ENCODE measurements at places on chromosomes 12 and 14.

DNA sequence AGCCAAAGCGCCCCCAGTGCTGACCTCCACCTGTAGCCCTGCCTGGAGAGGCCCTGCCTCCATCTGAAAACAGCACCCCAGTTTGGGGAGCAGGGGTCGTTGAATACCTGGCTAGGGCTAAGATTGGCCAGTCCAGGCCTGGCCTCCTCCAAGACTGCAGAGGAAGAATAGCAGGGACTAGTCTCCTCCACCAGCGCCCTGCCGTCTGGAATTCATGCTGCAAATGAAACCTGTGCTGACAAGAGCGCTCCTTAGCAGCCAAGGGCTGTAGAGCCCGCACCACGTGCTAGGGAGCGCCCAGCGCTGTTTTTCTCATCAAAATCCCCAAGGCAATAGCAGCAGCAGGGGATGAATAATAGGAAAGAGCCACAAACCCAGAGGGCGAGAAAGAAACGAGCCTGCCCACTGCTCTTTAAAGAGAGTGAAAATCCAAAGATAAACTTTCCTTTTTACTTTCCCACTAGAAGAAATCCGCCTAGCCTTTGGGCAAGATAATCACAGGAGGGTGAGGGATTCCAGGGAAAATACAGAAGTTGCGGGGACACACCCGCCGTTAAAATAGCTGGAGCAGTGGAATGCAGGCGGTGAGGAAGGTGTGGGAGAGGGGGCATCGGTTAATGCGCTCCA lies 3.3 kb downstream of the COL2A1 start:
- DNase-seq, result peak; percentile 54

DNA sequence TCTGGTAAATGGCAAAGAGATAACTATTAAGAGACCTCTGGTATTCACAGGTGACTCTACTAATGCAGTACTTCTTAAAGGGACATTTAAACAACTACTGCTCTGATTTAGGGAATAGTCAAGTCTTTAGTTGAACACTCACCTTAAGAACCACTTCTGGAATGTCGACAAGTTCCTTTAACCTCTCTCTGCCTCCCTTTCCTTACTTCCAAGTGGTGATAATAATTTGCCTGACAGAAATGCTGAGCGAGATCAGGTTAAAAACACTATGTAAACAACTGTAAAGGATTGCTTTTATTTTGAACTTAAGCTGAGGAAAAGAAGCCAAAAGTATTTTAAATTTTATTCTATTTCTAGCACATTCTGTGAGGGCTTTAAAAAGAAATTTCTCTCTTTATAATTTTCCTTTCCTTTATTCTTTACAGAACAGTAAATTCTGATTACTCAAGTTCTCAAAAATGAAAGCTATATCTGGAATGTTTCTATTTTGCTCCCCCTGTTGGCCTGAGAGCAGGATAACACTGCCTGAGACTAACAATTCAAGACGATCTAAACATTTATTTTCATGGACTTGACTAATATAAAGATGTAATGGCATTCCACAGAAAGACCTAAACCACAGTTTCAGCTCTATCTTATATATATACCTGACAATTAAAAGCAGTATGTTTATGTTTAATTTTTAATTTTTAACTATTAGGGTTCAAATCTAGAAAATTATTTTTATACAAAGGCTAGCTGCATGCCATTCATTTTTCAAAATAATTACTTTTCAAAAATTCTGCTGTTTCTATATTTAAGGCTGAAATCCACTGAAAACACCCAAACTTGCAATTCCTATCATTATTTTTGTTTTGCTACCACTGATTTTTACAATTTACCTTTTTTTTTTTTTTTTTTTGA lies 29.2 kb downstream of the ZCCHC8 start:
- DNase-seq, result peak; percentile 79

DNA sequence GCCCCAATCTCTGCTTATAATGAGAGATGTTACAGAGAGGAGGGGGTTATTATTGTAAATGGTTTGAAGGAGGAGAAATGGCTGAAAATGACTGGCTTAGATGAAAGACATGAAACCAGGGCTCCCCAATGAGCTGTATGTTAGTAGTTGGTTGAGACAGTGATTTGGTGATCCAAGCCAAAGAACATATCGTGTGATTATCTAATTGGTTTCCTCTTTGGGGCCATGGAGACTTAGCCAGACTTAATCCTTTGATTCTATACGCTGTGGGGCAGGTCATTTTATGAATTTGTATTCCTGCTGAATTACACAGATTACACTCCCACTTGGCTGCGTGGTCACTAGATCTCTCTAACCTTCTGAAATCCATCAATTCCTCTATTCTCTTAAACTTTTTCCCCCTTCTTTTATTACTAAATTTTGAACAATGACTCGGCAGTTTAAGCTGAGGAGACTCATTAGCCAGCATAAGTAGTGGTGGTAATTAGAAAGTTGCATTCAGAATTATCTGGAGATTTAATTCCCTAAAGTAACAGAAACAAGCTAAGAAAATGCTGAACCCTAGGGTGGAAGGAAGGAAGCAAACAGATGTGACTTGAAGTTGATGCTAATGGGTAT lies 5.3 kb downstream of the TTC8 start:
- no peak for DNase-seq

DNA sequence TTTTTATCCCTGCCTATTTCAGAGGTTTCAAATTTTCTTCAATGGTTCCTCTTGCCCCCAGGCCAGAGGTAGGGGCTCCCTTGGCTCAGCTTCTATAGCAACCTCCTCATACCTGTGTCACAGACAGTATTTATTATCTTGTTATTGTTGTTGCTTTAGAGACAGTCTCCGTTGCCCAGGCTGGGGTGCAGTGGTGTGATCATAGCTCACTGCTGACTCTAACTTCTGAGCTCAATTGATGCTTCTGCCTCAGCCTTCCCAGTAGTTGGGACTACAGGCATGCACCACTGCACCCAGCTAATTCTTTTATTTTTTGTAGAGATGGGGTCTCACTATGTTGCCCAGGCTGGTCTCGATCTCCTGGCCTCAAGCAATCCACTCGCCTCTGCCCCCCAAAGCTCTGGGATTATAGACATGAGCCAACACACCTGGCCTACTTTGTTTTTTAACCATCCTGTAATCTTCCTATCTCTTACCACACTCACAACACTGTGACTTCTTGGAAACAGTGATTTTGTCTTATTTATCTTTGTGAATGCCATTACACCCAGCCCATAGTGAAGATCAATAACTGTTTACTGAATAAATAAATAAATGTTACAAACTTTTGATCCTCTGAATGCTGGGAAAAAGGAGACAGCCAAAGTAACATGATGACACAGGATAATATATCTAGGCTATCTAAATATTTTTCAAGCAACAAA lies 95.9 kb downstream of the PHLDA1 start:
- DNase-seq, result no peak

DNA sequence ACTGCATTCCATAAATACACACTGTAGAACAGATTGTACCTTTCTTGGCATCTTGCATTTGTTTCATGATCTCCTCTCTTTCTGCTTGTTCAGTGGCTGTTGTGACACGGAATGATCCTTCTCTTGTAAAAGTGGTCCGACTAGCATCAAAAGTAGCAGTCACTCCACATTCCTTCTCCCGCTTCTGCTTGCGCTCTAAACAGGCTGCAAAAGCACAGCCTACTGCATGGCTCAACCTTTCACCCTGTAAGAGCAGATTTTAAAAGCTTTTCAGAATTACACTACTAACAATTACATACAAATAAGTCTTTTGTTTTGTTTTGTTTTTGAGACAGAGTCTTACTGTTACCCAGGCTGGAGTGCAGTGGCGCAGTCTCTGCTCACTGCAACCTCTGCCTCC lies 49.8 kb downstream of the PAPLN start:
- no peak for DNase-seq

DNA sequence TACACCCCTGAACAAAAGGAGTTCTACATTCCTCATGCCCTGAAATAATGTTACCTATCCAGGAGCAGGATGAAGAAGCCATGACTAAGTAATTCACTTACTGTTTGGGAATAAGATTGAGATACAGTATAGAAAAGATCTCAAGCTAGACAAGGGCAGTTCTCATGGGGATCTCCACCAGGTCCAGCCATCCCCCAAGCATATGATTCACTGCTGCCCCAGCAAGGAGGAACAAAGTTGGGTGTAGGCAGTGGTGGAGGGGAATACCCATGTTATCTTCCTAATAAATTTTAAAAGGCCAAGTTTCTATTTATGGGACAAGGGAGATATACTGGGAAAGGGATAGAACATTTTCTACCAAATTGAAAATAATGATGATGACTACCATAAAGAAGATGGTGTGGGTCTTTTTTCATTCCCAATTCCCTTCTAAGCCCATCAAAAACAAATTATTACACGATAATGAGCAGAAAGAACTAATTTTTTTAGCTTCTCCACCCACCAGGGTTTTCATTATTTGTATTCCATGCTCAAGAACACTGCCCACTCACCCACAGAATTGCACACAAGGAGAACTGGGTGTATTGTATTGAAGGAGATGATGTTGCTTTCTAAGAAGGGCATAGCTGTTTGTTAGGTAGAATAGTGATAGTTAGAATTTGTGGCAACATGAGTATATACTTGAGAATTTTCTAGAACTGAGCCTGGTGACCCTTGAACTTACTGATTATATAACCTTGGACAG lies 204.6 kb downstream of the BTG1 start:
- no peak for DNase-seq

DNA sequence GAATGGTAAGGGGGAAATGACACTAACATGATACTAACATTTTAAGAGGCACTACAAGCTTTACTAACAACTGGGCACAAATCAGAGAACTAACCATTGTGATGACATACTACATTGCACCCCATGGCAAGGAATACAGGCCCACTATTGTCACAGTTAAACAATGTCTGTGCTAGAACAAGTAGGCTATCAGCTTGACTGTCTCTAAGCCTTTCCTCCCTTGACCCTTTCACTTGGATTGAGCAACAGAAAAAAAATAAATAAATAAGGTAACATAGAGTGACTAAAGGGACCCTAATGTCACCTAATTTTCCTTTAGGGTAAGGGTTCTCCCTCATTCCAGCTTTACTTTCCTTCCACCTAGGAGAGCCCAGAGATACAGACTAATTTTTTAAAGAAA lies 4.4 kb downstream of the SLC38A2 start:
- no peak for DNase-seq

DNA sequence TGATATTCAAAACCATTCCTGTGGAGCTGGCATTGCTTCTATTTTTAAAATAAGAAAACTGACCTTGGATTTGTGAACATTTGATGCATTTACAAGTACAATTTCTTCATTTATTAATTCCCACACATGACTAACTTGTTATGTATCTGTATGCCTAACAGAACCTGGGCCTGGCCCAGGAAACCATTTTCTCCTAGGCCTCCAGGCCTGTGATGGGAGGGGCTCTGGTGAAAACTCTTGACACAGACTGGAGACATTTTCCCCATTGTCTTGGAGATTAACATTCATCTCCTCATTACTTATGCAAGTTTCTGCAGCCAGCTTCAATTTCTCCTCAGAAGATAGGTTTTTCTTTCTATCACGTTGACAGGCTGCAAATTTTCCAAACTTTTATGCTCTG lies 42.0 kb downstream of the GLIPR1L2 start:
- DNase-seq, result no peak

GRCh38 chr14:22553445-22553844 lies 35.6 kb downstream of the DAD1 start:
- DNase-seq, result no peak
